ENCODE measurements at places on chromosomes 6 and 20.

DNA sequence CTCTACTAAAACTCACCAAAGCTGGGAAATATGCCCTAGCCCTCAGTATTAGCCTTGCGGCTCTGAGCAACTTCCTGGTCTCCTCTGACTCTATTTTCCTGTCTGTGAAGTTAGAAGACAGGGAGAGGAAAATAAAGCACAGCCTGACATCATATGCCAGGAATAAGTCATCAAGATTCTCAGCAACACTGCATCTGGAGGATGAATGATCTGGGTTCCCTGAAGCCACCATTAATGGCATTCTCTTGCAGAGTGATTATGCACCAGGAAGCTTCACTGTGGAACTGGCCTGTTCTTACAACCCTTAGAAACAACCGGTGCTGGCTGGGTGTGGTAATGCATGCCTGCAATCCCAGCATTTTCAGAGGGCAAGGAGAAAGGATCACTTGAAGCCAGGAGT lies 12.4 kb downstream of the ADGRF5 start:
- DNase-seq: no peak

DNA sequence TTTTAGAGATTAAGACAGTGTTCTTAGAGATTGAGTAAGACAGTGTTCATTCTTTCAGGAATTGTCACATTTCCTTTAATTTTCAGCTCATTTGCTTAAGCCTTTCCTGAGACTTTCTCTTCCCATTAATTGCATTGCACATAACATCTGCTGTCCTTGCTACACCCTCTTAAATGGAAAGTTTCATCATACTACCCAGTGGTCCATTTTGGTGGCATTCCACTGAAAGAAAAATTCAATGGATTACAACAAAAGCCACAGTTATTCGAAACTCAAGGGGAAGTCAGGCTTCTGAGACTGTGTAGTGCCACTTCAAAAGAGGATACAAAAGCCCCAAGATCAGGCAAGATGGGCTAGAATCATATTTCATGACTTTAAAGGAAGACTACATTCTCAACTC lies 64.0 kb downstream of the RSPO3 start:
- DNase-seq: no peak

GRCh38 chr6:16503970-16504415 lies 257.3 kb downstream of the ATXN1 start:
- DNase-seq: no peak

DNA sequence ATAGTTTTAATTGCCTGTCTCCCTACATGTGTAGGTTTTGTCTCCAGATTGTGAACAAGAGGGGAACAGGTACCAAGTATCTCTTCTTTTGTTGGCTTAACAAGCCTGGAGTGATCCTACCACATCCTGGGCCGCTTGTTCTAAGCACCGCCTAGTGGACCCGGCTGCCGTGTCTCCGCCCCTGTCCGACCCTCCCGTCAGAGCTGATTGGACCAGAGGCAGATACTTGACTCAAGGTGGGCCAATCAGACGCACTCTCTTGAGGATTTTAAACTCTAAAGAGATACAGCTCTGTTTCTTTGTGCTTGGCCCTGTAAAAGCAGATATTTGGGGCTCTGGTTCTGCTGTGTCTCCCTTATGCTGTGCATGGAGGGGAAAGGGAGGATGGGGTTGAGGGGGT lies 68.2 kb downstream of the PRDM1 start:
- DNase-seq: no peak

- DNase-seq: no peak
Observed at GRCh38 chr6:144928847-144929246, 643.7 kb downstream of the UTRN start.

DNA sequence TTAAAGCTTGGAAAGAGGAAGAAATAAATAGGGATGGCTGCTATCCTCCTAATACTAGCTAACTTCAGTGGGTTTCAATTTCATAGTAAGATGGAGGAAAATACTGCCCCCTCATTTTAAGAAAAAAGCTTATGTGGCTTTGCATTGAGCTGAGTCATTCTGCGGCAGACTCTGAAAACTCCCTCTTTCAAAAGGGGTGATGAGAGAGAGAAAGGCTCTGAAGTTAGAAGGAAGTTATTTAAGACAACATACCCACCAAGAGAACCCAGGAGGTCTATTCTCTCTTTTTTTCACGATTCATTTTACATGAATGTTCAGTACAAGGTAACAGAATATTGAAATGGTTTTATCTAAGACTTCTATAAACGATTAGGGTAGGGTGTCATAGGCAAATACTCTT lies 4.5 kb downstream of the PRDM13 start:
- no peak for DNase-seq

- DNase-seq: peak; percentile 83
Observed at GRCh38 chr6:7723041-7723447, 2.9 kb upstream of the BMP6 start.

DNA sequence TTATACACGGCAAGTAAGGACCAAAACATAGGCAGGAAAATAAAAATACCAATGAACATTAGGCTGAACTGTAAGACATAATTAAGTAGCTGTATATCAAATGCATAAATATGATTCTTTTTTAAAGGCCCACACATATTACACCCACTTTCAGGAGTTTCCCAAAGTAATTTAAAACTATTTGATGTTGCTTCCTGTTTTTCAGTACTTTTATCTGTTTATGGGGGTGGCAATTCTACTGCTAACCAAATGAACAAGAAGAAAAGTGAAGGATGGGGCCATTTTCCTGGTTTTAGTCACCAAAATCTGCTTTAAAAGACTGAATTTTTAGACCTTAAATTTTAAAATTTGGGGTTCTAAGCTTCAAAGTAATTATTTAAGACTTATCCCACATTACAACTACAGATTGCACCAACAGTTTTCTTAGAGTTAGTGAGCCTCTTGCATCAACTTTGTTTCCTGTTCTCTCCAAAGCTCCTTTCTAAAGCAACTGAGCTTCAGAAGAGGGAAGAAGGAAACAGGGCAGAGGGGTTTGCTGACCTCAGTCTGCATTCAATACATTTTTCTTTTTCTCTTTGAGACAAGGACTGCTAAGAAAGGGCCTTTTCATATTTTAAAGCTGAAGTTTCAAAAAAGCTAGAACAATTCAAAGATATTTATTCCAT lies 191.0 kb downstream of the BACH2 start:
- DNase-seq: no peak

- no peak for DNase-seq
Observed at GRCh38 chr6:111898452-111898851, 25.2 kb upstream of the FYN start.

DNA sequence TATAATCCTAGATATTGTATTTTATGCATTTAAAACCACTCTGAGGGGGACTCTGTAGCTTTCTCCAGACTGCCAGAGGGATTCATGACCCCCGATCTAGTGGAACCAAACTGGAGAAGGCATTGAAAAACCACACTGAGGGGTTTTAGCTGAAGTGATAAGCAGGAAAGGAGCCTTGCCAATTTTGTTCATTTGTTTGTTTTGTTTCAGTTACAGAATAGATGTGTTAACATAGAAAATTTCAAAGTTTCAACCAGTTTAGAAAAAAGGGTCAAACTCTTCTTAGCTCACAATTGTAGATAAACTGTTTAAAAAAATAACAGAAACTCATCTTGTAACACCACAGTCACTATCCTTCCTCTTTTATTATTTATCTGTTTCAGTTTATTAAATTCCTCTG lies 19.8 kb downstream of the TAB2 start:
- DNase-seq: no peak

GRCh38 chr6:39075807-39076622 lies 27.4 kb downstream of the GLP1R start:
- DNase-seq: no peak

DNA sequence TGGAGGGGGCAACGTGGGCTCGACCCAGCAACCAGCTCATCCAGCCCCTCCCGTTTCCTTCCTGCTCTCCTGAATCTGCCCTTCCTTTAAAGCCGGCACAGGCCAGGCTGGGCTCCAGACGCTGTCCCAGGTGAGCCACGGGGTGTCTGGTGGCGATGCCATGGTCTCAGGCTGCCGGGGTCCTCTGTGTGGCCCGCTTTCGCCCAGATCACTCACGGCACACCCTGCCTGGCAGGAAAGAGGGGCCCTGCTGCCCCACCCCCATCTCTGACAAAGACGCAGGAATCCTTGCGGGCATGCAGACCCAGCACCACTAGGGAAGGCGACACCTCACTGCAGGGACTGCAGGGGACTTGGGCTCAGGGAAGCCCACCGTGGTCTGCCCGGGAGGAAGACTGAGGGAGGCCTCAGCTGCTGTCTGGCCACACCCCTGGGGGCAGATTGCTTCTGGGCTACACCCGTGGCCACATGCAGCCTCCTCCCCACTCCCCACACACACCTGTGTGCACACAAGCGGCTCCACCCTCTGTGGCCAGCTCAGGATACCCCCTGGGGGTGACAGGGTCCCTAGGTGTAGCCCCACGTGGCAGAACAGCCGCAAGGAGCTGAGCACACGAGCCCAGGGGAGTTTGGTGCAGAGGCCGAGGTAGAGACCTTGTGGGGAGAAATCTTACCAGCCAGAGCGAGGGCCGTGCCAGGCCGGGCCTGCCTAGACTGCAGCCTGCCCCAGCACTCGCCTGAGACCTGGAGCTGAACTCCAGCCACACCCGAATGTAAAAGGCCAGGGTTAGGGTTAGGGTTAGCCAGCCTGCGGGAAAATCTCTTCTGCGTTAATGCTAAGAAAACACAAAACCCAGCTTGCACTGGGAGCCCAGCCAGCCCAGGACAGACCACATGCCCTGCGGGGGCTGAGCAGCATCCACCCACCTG lies 104.6 kb downstream of the DLL1 start:
- DNase-seq: no peak

- DNase-seq: peak; percentile 77
Observed at GRCh38 chr6:150813319-150813992, 52.0 kb upstream of the MTHFD1L start.

GRCh38 chr6:3239110-3239830 lies 11.8 kb upstream of the TUBB2B start:
- peak; percentile 46 for DNase-seq

DNA sequence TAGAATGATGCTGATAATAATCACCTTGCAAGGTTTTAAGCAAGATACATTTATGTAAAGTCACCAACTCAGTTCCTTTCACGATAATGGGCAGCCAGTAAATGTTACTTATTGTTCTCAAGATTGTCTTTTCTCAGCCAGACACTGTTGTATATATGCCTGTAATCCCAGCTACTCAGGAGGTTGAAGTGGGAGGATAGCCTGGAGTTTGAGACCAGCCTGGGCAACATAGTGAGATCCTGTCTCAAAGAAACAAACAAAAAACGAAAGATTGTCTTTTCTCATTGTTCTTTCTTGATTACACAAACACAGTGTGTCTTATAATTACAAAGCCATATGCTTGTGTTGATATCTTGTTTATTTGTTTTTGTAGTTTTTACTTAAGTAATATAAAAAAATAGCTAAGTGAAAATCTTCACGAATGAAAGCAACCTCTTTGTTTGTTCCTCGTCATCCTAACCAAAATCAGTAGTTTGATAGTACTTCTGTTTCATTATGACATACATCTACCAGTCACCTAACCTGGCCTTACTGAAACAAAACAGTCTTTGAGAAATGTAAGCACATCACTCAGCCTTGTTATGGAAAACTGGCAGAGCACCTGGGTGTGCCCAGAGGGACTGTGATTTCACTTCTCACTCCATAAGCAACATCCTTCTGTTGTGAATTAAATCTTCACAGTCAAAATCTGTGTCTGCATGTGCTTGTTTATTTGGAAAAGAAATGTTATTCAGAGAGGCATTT lies 436.2 kb upstream of the SOX4 start:
- no peak for DNase-seq

DNA sequence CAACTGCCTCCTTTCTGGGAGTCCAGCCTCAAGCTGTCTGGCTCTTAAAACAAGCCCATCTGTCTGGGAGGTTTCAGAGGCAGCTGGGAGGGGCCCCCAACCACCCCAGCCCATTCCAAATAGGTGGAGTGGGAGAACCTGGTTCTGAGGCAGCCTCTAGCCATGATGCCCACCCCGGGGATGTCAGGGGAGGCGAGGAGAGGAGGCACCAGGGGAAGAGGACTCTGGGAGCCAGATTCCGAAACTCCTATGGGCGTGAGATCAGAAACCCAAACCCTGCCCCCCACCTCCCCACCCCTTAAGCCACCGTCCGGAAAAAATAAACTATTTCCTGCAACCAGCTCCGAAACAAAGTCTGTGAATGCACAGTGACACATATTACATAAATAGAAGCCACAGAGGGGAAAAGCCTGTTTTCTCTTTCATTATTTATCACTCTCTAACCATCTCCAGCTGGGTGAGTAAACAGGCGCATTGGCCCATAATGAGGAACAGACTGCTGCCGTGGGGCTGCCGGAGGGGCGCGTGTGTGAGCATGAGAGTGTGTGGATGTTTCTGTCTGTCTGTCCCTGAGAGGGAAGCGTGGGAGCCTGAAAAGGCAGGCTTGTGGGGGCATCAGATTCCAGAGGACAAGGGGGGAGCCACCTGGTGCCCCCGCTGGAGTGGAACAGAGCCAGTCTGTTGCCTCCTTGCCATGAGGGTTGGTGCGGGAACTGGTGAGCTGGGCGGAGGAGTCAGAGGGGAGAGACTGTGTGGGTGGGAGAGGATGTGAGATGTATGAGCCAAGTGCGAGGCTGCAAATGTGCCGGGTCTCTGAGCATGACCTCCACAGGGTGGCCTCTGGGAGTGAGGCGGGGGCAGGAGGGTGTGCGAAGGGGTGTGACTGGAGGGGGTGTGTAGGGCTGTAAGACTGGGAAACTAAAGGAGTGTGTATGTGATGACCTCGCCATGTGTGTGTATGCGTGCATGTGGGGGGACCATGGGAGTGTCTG lies 14.3 kb upstream of the FOXP4 start:
- DNase-seq: peak; percentile 12

DNA sequence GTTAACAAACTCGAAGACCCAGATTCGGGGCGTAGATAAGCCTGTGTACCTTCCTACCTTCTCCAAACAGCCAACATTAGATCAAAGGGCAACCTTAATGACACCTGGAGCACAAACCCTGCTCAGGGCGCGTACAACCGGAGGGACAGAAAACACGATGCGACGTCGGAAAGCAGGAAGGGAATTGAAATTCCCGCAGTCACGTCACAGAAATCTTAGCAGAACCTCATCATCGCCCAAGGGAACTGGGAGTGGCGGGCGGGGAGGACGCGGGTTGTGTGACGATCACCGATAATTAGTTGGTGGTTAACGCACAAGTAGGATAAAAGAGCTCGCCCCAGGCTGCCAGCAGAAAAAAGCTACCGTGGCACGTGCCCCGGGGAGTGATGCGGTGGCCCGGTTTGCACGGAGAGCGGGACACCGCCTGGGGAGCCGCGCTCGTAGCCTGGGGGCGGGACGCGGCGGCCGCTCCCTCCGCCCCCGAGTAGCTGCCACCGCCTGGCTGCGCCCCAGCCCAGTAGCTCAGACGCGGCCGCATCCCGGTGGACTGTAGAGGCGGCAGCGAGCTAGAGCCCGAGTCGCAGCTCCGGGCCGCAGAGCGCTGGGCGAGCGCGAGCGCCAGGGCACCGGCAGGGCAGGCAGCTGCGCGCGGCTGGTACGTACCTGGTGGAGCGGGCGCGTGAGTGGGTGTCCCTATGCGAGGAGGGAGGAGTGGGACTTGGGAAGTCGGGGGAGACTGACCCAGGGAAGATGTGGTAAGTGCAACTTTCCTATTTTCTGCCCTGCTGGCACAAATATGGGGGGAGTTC lies at the start of gene PKIB:
Gene PKIB (plus strand): TSS at position 525 of the 809 bp plus-strand sequence. CDS start 107,390 bp downstream, outside the sequence.
- DNase-seq: peak; percentile 68

Data from SW480 (cell line).